ENCODE measurements at places on chromosomes 7 and 10.
A peak's percentile ranks its signal among the peaks of the same experiment; 100 is the strongest.

GRCh38 chr7:93835702-93836101 lies 54.9 kb downstream of the TFPI2 start:
- no peak for DNase-seq

DNA sequence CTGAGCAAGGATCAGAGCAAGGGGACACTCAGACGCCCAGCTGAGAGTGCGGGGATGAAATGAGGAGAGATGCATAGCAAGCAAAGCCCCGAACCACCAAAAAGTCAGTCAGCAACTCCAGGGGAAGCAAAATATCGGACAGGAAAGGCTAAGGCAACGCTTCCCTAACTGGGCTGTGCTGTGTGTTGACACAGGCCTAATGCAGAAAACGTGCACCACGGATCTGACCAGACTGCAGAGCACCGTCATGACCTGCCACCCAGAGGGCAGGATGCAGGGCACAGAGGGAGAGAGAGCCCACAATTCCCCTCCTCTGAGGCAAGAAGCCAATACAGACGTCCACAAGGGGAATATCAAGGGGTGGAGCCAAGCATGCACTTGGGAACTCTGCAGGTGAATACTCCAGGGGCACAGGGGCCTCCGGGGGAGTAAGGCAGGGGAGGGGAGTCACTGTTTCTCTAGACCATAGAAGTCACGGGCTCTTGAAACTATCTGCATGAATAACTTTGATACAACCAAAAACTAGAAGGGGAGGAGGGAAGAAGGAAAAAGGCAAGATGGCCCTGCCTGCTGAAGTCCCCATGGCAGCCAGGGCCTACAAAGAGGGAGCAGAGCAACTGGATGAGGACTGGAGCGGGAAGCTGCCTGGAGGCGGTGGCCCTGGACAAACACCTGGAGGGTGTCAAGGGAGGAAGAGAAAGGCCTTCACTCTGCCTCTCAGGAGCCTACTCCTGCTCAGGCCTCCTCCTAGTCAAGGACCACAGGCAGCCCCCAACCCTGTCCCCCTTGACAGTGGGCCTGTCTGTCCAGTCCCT lies 26.2 kb downstream of the GRID1 start:
- peak; percentile 7 for DNase-seq

DNA sequence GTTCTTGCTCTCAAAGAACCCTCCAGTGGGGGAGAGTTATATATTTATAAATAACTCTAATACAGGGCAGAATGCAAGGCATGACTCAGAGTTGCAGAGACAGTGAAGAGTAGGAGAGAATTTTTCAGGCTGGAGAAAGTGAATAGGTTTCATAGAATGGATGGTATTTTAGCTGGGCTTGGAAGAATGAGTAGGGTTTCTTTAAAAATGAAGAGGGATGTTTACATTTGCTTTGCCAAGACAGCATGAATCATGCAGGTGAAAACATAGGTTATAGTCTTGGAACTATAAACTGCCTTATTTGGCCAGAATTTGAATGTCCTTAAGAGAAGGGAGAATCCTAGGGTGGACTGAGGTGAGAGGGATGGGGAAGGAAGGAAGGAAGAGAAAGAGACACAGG lies 124.8 kb downstream of the CPED1 start:
- DNase-seq, result no peak

DNA sequence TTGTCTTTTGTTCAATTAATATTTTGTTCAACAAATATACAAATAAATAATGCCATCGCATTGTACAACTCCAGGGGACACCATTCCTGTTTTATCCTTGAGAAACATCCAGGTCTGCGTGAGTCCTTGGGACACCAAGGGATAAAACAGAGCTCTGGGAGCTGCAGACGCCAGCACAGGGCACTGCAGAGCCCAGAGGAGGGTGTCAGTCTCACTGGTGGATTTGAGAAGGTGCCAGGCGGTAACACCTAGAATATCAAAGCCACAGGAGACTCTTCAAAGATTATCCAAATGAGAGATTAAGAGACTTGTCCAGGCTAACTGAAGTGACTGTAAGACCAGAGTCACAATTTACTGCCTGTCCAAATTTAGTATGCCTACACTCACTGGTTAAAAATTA lies 55.3 kb downstream of the TEX36 start:
- no peak for DNase-seq

GRCh38 chr10:49290131-49290530 lies 8.8 kb upstream of the C10orf71 start:
- no peak for DNase-seq

Measured in sciatic nerve (tissue), 2 donors.